ENCODE measurements at places on chromosomes 7 and 10.

- no peak for DNase-seq
These were observed 14.7 kb downstream of the ECHDC3 start for GRCh38 chr10:11756766-11757315.

DNA sequence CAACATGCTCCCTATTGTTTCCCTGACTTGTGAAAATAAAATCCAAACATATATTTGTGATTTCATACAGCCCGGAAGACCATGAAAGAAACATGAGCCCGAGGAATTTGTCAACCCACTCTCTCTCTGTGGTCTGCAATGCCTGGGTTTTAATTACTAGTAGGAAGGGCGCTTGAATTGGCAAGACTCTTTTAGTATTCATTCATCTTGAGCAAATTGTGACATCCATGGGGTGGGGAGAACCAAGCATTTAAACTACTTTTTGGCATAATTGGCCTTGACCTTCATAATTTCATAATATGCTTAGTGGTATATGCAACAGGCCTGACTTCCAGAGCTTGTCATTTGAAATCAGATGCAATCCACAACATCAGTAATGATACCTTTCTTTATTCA, 142.4 kb upstream of the BMPER start:
- DNase-seq: no peak

- no peak for DNase-seq
These were observed 171.7 kb upstream of the SEMA3E start for GRCh38 chr7:83820641-83821040.

GRCh38 chr10:13118784-13119410, 18.9 kb downstream of the OPTN start:
- DNase-seq: no peak

- DNase-seq: no peak
These were observed 55.1 kb downstream of the KCTD7 start for GRCh38 chr7:66683770-66684123.

- DNase-seq: no peak
These were observed 105.6 kb downstream of the LYZL1 start for GRCh38 chr10:29394321-29394932.

DNA sequence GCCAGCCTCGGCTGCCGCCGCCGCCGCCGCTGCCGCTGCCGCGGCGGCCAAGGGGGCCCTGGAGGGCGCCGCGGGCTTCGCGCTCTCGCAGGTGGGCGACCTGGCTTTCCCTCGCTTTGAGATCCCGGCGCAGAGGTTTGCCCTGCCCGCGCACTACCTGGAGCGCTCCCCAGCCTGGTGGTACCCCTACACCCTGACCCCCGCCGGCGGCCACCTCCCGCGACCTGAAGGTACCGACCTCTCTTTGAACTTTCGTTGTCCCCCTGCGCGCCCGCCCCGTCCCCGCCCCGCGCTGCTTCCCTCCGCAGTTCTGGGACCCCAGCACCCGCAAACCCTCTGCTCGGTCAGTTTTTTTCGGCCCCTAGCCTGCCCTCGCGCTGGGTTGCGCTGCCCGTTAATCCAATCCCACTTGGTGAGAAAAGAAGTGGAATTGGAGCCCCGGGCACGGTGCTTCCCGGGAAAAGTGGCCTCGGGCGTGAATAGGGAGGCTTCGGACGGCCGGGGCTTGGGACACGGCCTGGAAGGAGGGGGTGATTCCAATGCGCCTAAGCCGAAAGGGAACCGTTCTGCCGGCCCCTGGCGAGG, 543 bp downstream of the HMX3 start:
- DNase-seq: no peak

DNA sequence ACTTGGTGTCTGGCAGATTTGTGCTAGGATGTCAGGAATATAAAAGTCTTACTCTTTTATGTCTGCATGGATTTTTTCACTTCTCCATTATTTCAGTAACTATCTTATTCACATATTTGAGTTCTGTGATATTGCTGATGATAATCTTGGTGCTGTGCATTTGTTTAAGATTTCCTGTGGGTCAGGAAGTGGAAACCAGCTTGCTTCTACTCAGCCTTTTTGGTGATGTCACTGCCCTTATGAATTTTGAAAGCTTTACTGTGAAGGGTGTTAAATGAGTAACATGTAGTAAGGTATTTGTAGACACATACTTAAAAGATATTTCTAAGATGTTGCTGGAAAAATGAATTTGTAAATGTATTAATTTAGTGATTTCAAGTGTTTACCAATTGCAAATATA, 69.5 kb upstream of the VOPP1 start:
- DNase-seq: no peak

DNA sequence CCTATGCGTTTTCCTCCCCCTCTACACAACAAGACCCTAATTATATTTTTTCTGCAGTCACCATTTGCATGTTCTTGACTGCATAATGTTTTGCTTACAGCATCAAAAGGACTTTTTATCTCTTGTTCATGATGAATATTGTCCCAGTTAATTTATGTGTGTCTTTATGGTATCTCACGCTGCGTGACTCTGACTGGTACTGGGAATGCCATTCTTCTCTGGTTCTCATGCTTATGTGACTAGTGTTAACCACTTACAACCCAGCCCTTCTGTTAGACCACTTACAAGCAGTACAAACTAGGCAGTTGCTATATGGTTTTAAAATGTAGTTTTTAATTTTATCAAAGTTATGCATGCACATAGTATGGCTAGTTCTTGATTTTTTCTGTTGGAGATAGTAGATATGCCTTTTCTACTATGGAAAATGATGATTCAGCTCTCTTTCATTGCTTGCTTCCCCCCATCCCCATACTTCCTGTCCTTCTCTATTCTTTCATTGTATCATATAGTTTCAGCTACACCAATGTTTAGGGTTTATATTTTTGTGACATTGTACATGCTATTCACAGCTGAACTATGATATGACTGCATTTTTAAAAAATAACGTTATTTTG, 24.9 kb downstream of the BZW2 start:
- DNase-seq: no peak
